ENCODE measurements at places on chromosomes 3 and 15.

DNA sequence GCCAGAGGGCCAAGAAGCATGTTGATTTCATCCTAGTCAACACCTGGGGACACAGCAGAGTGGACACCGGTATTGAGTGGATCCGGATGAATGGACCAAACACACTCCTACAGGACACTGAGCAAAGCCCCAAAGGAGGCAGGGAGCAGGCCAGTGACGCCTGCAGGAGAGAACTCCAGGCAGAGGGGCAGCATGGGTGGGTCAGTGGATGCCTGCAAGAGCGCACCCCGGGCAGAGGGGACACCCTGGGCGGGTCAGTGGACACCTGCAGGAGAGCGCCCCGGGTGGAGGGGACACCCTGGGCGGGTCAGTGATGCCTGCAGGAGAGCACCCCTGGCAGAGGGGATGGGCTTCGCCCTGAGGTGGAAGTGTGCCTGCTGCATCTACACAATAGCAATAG is 27.6 kb upstream of the HRH1 start:
- no peak for DNase-seq

DNA sequence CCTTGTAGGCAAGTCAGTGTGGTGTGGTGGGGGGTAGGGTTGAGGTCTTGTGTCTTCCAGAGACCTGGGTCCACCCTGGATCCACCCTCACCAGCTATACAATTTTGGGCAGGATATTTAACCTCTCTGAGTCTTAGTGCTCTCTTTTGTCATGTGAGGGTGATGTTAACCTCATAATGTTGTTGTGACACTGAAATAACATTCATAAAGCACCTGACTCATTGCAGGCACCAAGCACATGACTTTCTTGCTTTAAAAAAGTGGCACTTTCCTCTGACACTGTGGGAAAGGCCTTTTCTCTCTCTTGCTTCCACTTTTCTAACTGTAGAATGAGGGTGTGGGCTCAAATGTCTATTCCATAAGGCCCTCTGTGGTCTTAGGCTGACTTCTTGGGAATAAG is 75.5 kb downstream of the SCN10A start:
- DNase-seq = no peak

GRCh38 chr3:193895409-193895808 is 240.5 kb upstream of the HES1 start:
- no peak for DNase-seq

DNA sequence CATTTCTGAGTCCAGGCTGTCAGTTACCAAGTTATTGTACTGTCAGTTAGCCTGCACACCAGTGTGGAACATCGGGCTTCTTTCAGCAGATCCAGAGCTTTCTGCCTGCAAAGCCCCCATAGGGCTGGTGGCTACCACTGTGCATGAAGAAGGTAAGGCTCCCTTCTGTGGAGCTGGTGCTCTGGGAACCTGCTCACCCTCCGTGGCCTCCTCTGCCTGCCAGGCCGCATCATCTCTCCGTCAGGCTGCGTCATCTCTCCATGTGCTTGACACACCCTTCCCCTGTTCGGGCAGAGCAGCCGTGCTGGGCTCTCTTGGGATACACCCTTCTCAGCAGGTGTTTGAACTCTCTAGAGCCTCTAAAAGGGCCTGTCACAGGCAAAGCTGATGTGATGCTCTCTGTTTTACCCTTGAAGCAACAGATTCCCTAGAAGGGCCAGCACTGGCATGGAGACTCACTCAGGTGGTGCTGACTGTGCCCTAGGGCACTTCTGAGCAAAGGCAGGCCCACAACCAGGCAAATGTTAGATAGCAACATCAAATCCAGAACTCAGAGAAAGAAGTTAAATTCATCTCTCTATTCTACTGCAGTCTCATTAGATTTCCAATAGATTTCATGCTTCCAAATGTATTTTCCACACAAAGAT is 261.1 kb downstream of the EPHB1 start:
- DNase-seq = no peak

- no peak for DNase-seq
These were observed 751.0 kb downstream of the VGLL3 start for GRCh38 chr3:86239946-86240345.

GRCh38 chr3:157501863-157502262 is 1.4 kb downstream of the VEPH1 start:
- DNase-seq = no peak

DNA sequence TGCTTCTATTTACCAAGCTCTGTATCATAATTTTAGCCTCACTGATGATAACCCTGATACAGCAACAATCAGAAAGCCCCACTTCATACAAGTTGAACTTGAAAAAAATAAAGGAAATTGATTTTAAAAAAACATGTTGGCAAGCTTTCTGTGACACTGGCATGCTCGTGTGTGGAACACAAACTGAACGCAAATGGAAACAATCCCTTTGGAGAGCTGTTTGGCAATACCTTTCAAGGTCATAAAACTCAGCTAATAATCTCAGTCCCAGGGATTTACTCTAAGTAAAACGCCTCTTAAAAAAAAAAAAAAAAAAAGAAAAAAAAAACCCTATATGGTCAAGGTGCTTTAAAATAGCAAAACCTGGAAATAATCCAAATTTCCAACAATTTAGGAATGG is 166.7 kb upstream of the BCL6 start:
- DNase-seq = no peak

- DNase-seq = no peak
These were observed 215.0 kb downstream of the PTPRG start for GRCh38 chr3:61776390-61776789.

GRCh38 chr15:76996076-76996525 is 1.2 kb downstream of the PSTPIP1 start:
- DNase-seq = no peak
